Activated T-helper 1 cell treated with anti-CD3 and anti-CD28 coated beads, Interleukin-2, amount 50 U/mL, for 16 hours (primary cell): ENCODE measurements at places on chromosomes 6 and 20.

DNA sequence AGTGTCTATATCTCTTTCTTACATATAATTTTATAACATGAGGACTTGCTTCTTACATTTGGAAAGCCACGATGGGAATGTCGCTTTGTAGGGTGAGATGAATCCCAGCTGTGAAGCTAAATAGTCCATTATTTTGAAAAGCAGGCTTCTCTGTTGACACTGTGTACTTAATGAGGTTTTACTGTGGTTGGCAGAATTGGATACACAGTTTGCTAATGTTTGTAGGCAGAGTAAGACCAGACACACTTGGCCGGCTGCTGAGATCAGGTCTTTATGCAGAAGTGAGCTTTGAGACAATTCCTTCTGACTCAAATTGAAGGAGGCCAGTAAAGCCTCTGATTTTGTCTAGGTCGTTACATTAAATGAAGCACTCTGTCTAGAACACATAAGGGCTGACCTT is 93.0 kb downstream of the NDUFAF5 start:
- no peak for DNase-seq

DNA sequence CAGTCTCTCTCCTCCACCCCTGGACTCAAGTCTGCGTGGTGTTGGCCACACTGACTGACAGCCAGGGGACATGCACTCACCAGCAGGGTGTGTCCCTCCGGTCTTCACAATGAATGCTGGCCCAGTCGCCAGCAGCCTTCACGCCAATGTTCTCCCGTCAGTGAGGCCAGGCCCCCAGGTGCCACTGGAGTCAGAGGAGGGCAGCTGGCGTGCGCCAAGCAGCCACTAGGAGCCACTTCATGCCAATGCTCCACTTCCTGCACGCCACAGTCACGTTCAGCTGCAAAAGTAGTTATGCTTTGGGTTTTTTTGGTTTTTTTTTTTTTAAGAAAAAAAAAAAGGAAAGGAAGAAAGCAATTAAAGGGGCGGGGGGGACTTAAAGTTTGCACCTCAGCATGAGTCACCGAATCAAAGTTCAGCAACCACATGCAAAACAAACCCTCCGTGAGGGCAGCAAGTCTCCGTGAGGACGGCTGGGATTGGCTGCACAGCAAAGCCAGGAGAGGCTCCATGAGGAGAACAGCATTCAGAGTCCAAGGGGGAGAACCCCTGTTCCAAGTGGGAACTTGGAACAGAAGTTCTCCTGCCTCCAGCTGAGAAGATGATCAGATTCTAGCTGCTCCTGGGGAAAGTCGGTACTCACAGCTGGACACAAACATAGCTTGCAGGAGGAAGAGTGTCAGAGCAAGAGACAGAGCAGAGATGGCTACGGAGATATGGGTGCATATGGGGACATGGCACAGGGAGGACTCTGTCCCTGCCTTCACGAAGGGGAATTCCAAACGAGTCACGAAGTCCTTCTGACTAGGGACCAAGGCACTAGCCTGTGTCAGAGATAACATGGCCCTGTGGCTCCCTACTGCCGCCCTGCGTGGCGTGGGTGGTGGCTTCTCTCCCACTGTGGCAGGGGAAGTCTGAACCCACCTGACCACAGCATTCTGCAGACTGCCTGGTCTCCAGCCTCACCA is at the start of gene ZC3H12D:
TSS of gene ZC3H12D (minus strand) at position 282 of the 968 bp plus-strand sequence. CDS start 10,471 bp downstream, outside the sequence.
- peak; percentile 75 for DNase-seq

DNA sequence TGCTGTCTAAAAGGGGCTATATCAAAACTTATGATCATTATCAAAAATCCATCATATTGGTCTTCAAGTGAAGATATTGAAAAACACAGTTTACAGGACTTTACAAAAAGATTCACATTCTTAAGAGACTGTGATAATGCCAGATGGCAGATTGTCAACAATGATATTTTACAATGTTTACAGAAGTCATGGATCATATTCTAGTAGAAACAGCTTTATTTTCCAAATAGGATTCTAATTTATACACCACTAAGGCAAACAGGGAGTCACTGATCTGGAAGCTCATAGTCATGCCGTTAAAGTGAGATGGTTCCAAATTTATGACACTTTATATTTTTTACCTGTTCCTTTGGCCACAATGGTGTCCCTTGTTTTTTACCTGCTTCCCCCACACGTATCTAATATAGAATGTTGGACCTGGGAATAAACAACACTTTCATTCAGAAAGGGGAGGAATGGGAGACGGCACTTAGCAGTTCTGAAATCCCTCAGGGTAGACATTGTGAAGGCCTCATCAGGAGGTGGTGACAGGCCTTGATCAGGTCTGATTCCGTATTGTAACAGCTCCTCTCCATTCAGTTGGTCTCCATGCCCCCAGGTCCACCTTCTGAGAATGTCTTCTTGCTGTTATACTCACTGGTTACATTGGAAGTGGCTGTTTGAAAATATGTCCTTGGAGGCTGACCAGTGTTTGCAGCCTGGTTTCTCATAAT is 228.6 kb downstream of the ADGB start:
- no peak for DNase-seq

DNA sequence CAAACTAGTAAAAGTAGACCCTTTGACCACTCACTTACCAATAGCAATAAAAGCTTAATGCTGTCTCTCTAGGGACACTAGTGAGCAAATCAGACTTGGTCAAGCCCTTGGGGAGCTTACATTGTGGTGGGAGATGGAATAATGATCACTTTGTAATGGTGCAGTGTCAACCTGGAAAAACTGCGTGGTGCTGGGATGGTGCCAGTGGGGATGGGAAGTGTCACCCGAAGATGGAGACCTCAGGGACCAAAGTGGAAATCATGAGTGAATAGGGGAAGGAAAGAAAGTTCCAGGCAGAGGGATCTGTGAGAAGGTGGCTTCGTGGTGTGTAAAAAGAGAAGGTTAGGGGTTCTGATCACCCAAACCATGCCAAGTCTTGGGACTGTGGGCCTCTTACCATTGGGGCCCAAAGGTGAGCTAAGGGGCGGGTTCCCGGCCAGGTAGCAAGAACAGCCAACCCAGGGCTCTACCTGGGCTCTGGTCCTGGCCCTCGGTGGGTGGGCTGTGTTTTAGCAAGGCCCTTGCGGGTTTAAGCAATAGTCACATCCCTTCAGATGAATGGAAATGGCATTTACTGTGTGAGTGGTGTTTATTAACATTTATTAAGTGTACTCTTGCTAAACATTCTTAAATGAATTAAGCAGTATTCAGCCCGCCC is 15.5 kb downstream of the DYNLRB1 start:
- DNase-seq = no peak

- no peak for DNase-seq
Measured at GRCh38 chr20:10634683-10635411, 39.0 kb downstream of the JAG1 start.

- no peak for DNase-seq
Measured at GRCh38 chr6:73487473-73487872, 25.9 kb downstream of the MTO1 start.

GRCh38 chr6:16470502-16471221 is 232.3 kb downstream of the GMPR start:
- DNase-seq = no peak

GRCh38 chr20:47775841-47776240 is 9.4 kb downstream of the SULF2 start:
- no peak for DNase-seq

DNA sequence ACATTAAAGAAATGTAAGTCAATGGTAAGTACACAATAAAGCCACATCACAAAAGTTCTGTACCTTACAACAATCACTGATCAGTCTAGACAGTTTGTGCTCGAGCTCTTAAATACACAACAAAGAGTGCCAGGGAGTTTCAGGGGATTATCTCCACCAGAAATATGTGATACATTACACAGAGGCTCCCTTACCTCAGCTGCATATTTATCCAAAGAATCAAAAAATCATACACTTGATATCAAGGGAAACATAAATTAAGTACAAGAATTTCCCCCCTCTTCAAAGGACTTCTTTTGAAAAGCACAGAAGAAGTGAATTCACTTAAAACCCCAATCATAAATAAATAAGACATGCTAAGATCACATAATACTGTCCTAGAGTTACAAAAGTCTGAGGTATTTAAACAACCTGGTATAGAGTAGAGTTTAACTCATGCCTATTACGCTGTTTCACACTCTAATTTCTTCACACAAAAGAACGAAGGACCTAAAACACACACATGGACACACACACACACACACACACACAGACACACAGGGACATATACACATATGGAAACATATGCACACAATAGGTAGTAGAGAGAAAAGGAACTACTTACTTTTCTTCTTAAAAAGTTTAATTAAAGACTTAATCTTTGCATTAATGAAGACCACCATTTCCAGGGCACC is 528 bp downstream of the NHSL1 start:
- DNase-seq = no peak

DNA sequence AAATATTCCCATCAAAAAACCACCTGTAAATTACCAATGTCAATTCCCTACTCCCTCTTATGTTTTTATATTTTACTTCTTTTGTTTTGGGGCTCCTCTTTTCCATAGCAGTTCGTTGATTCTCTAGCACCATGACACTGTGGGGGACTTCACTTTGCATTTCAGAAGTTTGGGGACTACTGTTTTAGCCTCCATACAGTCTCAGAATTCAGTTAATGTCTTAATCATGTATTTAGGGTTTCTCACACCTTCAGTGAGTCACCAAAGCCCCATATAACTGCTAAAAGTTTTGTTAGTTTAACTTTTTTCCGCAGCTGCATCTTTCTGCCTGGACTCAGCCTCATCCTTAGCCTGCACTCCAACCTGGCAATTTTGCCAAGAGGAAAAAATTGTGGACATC is 20.7 kb upstream of the AIG1 start:
- no peak for DNase-seq

GRCh38 chr6:95094751-95095663 is 482.3 kb upstream of the MANEA start:
- no peak for DNase-seq

- peak; percentile 73 for DNase-seq
Measured at GRCh38 chr6:148947621-148948444, 201.0 kb downstream of the UST start.

GRCh38 chr20:19785173-19785982 is 27.3 kb downstream of the RIN2 start:
- no peak for DNase-seq

DNA sequence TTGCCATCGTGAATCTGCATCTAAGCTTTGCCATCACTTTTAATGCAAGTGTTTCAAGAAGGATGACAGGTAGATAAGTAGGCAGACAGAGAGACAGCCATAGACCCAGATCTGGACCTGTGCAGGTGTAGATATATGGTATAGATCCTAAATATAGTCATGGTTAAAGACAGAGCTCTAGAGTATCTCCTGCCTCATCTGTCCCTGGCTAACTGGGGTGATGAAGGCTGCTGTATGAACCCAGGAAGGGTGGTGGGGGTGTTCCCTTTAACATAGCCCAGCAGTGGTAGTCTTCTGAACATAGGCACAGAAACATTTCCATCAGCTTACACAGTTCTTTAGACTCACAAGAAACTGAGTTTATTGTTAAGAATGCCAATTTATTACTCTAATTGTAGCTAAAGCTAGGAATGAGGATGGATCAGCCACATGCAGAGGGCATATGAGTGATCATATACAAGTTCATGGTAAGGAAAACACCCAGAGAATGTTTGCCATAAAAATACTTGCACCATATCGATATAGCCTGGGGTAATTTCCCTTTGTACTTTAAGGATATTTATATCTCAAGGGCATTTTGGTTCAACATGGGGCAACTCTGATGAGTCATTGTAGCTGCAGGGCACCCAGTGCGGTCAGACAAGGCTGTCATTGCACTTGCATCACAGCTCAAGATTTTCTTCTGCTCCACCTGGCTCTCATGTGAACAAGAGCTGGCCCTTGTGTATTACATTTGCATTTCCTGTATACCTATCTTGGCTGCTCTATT is 587.2 kb downstream of the EPM2A start:
- DNase-seq = no peak
